ENCODE measurements at places on chromosomes 7 and 10.

- no peak for DNase-seq
These were observed 375 bp downstream of the HKDC1 start for GRCh38 chr10:69220507-69220906.

- DNase-seq, result no peak
These were observed 60.5 kb downstream of the SORBS1 start for GRCh38 chr10:95500649-95501048.

DNA sequence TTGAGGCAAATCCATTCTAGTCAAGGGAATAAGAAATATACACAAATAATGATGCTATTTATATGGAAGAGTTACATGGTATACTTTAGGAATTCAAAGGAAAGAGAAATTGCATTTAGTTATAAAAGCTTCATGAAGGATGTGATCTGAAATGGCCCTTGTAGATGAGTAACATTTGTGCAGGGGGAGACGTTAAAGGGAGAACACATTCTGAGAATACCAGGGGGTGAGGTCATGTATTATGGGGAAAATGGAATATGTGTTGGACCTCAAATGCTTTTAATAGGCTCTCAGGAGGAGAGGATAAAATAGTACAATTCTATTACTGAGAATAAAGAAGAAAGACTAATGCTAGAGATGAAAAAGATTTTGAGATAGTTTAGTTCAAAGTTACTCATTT lies 122.5 kb upstream of the NOBOX start:
- no peak for DNase-seq

DNA sequence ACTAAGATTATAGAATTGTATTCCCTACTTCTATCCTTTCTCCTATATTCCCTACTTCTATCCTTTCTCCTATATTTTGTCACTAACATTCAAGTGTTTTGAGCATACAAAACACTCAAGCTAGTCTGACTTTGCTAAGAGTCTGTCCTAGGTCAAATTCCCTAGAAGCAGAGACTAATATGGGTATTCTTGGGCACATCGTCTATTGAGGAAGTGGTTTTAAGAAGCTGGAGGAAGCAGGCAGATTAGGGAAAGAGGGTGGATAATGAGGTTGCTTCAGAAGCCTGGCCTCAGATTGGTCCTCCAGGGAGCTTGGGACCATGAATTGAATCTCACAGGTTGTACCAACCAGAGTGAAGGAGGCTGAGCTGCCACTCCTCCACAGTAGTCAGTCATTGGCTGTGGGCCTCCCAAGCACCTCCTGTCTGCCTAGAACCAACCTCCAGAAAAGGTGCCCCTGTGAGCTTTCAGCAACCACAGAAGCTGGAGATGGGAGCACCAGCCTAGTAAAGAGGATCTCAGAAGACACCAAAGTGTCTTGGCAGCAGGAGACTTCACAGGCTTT lies 295.9 kb upstream of the PHF14 start:
- DNase-seq, result no peak

GRCh38 chr10:20714518-20714917 lies 182.6 kb downstream of the NEBL start:
- DNase-seq, result no peak

GRCh38 chr10:43134126-43134905 lies 3.9 kb upstream of the CSGALNACT2 start:
- no peak for DNase-seq

- DNase-seq, result no peak
These were observed 415.1 kb downstream of the PAXIP1 start for GRCh38 chr7:154587792-154588191.

DNA sequence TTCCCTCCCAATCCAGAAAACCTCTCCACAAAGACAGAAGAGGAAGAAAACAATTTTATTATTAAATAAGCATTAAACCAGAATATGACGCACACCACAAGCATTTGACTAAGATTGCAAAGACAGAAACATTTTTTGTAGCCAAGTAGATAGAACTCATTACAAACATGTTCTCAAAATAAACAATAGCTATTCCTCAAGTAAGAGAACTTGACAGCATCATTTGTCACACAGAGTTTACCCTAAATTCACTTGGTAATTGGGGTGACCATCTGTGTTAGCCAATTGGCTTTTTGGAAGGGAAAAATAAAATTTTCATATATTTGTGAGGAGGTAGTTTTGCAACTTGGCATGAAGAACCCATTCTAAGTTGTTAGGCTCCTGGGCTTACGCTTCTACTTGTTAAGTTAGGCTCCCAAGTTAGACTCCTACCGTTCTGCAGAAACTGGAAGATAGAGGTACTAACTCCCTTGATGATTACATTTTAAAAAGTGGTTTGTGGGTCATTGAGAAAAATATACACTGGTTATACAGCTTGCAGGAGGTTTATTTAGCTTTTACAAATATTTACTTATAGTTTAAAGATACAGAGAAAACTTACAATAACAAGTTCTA lies 618.6 kb upstream of the CNTNAP2 start:
- DNase-seq, result no peak

- no peak for DNase-seq
These were observed 9.8 kb upstream of the PARD3 start for GRCh38 chr10:34824870-34825269.

DNA sequence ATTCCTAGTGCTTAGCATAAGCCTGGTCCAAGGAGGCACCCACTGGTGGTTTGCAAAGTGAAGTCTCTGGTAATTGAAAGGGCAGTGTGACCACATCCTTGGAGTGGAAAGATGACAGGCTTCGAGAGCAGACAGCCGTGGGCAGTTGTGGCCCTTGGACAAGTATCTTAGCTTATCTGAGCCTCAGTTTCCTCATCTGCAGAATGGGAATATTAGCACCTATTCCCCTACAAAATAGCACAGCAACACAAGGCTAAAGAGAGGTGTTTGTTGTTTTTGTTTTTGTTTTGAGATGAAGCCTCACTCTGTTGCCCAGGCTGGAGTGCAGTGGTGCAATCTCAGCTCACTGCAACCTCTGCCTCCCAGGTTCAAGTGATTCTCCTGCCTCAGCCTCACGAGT lies 29.3 kb downstream of the MYL10 start:
- no peak for DNase-seq

DNA sequence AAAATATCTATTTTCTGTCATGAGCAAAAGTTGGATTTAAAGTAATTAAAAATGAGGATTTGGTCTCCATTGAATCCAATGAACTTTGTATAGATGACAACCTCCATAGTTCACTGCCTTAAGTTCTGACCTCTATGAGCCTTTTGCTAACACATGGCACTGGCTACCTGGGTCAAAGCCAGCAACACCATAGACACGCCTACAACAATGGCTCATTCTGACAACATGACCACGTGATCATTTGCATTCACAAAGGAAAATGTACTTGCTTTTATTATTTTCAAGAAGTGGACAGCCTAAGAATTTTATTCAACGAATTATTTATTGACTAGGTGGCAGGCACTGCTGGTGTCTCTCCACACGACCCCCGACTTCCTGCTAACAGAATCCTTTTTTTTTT lies 90.6 kb downstream of the CARD11 start:
- DNase-seq, result no peak

- DNase-seq, result no peak
These were observed 224.4 kb upstream of the MBL2 start for GRCh38 chr10:52997007-52997406.

DNA sequence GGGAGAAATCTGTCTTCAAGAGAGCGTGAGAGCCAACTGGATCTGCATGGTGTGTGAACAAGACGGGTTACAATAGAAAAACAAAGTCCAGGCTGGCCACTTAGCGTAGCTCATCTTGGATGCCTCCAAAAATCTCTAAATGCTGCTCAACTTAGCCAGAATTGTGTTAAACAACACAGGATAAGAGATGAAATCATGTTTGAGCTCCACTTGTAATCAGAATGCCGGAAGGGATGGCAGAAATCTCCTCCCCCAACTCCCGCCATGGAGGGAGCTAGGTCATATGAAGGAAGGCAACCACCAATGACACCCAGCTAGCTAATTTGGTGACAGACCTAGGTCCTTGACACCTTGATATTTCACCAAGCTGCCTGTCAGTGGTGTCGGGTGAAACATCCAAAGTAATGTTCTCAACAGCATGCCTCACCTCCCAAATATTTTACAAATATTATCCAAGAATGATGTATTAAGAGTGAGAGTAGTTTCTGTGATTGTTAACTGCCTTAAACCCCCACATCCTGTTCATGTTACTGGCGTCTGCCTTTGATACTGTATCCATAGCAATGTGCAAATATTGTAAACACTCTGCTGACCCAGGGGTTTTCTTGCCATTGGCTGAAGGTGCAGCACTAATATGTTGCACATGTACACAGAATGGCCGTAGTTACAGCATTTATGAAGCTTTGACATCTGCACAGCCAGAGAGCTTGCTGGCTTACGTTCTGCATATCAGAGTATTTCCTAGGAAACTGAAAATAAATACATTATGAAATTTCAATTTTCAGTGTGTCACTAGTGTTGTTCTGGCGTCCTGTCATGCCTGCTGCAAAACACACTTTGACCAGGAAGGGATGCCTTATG lies 25.8 kb downstream of the TMEM254 start:
- no peak for DNase-seq

DNA sequence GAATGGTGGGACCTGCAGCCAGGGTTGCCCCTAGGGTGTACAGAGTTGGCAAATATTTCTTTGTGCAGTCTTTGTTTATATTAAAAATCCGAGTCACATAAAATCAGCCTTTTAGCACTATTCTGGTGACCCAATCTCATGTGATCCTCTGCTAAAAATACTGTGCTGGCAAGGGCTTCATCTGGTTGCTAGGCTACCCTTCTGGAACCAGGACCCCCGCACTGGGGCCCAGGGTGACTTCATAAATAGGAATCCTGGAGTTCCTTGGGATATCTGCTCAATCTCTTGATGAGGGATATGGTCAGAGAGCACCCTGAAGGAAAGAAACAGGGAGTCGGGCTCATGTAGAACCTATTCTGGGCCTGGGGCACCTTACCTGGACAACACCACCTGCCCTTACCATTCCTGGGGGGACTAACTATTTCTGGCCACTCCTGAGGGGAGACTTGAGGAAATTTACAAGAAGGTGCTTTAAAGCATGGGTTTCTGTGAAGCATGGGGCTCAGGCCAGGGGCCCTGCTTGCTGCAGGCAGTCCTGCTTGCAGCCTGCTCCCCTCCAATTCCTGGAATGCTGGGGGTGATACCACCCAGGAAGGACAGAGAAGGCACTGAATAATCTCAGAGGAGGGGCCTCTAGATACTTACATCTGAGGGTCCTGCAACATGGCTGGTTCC lies 44.7 kb downstream of the SH2D4B start:
- DNase-seq, result no peak

- DNase-seq, result no peak
These were observed 112.1 kb downstream of the AKR1D1 start for GRCh38 chr7:138188290-138188858.

Data from activated T-cell treated with anti-CD3 and anti-CD28 coated beads for 24 hours (primary cell).